Amniotic stem cell (primary cell): ENCODE measurements at places on chromosomes 2 and 18.

DNA sequence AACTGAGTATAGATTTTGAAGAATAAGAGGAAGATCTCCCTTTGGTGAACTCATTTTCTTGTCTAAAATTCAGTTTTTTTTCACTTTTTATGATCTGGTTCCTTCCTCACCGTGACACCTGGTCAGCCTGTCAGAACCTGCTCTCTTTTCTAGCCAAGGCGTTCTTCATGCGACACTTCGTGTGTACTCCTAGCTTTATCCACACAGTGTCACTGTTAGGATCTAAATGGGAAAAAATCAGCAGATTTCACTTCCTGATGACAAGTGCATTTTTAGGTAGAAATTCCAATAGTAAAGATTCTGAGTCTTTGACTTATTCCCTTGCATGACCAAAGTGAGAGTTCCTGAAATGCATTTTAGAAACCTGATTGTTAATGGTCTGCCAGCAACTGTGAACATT lies 89.8 kb downstream of the KLHL14 start:
- no peak for DNase-seq

DNA sequence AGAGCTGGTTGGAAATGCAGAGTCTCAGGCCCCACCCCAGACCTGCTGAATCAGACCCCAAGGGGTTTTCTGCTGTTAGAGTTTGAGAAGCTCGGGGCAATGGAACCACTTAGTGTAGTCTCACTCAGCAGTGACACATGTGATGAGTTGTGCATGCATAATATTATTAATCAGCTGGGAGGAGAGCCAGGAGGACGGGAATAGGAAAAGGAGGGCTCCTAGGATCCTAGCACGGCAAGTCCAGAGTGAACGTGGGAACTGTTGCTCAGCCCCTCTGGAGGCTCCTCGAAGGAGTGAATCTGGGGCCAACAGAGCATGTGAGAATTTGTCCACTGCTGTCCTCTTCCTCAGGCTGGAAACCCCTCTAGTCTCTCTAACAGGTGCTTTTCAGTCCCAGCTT lies 87.1 kb downstream of the HS1BP3 start:
- DNase-seq = no peak

- DNase-seq = no peak
Measured at GRCh38 chr2:138906549-138906948, 126.4 kb upstream of the NXPH2 start.

DNA sequence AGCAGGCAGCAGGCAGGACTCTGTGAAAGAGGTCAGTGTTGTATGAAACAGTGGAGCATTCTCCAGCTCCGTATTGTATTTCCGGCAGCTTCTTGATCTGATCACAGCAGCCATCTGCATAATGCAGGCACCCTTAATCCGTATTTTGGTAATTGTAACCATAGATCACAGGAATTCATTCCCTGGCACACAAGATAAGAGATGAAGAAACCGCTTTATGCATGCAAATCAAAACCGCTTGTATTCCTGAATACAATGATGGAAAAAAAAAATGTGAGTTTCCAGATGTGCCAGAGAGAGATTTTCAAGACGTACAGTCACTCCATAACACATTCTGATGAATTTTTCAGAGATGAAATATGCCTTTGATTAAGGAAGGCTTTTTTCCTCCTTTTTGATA lies 221.3 kb downstream of the ACKR3 start:
- no peak for DNase-seq

GRCh38 chr2:14231391-14231898 lies 401.1 kb upstream of the LRATD1 start:
- no peak for DNase-seq

- no peak for DNase-seq
Measured at GRCh38 chr2:148876595-148877402, 1.8 kb downstream of the KIF5C start.

DNA sequence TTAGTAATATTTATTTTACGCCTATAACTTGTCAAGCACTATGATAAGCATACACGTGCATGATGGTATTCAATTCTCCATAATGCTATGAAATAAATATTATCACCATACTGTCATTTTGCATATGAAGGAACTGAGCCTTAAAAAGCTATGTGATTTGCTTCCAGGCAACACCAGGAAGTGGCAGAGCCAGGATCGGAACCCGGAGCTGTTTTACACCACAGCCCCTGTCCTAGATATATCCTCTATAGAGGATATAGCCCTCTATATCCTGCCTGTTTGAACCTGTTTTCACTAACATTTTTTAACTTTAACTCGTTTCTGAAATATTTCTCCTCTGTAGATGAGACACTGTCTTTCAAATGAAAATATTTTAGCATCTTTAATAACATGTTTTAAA lies 690.0 kb downstream of the SATB2 start:
- DNase-seq = no peak

DNA sequence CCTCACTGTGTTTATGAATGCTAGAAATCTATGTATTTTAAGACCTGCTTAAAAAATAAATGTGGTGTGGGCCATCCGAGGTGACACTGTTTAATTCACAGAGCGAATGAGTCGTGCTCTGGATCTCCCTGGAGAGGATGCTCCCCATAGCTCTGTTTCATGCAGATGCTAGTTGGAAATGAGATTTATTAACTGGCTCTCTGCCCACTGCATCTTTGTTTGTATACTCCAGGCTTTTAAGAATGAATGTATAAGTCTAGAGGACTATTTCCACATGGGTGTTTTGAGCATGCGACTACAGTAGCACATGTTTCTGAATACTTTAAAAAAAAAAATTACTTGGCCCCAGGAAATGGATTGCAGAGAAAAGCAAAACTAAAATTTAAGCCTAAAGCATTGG lies 3.9 kb downstream of the MAPRE2 start:
- no peak for DNase-seq

- no peak for DNase-seq
Measured at GRCh38 chr18:27964811-27965210, 212.1 kb downstream of the CDH2 start.

- peak; percentile 37 for DNase-seq
Measured at GRCh38 chr2:159797543-159798375, at the start of gene CD302. TSS of gene CD302 (minus strand) at chr2:159798208. CDS start at chr2:159798198, 10 bp downstream.

DNA sequence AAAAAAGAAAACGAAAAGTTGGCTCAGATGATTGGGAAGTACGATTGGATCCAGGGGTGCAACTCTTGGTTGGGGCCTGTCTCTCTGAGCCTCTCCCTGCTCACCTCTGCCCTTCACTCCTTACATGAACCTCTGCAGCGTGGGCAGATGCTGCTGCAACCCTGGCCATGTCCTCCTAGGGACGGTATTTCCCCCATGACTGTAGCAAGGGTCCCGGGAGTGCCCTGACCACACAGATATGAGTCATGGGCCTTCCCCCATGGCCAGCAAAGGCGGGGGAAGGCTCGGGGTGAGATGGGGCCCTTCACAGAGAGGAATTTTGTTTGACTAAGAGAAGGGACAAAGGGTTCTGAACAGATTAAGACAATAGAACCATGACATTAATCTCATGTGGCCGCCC lies 129.0 kb downstream of the NCK2 start:
- DNase-seq = no peak

DNA sequence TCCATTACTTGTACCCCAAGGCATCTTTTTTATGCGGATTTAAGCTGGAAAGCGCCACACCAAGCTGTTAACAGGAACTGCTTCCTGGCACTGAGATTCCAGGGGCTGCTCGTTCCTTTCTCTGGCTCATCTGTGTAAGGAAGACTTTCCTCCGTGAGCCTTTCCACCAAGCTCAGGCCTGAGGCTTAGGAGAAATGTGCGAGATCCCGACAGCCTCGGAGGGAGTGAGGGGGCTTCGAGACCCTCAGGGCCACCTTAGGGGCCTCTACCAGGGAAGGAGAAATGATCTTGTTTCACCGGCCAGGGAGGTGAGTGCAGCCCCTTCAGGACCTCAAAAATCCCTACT lies 17.1 kb downstream of the B3GNT7 start:
- DNase-seq = no peak

DNA sequence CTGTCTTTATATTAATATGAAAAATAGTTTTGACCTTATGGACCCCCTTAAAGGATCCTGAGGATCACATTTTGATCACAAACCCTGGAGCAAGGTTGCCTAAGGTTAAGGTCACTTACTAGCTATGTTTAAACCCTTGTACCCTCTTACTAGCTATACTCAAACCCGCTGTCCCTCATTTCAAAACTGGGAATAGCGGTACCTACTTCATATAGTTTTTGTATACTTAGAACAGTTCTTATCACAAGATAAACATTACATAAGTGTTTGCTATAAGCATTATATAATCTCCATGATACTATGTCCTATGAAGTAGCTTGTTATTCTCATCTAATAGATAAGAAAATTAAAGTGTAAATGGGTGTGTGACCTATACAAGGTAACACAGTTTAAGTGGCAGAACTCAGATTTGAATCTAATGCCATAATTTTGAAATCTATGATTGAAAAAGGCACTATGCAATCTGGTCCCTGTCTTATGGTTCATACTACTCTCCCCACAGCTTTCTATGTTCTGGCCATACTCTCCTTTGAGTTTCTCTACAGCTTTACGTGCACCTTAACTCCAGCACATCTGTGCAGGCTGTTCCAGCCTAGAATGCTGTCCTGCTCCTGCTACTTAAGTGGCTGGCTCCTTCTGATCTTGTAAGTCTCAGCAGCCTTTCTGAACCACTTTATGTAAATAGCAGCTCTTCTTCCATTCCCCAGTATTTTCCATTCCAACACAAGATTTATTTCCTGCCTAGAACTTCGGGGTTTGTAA lies 30.4 kb downstream of the HYCC2 start:
- no peak for DNase-seq

GRCh38 chr2:26325851-26326250 lies 20.1 kb upstream of the SELENOI start:
- DNase-seq = no peak

DNA sequence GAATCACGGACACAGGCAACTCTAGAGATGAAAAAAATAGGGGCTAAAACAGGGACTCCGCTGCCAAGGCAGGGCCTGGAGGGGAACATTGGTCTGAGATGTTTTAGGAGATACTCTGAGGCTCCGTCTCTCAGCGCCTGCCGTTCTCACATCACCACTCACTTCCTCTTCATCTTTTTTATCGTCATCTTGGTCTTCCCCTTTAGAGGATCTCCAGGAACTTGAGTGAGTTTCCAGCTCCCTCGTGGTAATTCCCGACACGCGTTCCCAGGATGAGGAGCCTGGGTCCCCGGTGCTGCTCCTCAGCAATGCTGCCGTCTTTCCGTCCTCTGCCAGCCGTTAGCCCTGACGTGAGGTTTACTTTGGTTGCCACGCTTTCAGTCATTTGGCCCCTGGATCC lies 16.1 kb downstream of the MLPH start:
- no peak for DNase-seq

GRCh38 chr2:202031246-202031951 lies 2.3 kb upstream of the FZD7 start:
- DNase-seq = no peak

DNA sequence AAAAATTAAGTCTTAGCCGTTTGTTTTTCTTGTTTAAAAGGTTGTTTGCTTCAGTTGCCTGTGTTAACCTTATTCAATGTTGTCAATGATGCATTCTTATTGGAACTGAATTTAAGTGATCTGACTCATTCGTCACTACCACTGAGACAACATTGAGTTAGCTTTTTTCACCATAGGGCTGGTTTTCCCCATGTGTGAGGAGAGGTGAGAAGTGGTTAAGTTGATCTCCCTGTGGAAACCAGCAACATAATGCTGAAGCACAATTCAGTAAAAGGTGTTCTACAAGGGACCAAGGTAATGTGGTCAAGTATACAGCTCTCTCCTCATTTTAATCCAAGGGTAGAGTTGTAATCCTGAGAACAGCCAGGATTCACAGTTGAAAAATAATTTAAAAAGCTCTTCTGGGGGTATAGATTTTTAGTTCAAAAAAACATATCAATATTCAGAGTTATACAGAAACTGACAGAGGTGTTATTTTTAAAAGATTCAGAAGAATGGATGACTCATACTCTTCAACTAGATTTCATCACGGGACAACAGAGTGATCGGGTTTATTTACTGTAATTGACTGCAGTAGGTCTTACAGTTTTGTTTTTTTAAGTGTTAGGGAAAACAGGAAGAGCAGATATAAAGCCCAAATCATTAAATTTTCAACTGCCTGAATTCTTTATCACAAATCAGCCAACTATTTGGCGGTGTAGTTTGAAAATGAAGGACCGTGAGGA lies 12.6 kb downstream of the NOP58 start:
- no peak for DNase-seq

DNA sequence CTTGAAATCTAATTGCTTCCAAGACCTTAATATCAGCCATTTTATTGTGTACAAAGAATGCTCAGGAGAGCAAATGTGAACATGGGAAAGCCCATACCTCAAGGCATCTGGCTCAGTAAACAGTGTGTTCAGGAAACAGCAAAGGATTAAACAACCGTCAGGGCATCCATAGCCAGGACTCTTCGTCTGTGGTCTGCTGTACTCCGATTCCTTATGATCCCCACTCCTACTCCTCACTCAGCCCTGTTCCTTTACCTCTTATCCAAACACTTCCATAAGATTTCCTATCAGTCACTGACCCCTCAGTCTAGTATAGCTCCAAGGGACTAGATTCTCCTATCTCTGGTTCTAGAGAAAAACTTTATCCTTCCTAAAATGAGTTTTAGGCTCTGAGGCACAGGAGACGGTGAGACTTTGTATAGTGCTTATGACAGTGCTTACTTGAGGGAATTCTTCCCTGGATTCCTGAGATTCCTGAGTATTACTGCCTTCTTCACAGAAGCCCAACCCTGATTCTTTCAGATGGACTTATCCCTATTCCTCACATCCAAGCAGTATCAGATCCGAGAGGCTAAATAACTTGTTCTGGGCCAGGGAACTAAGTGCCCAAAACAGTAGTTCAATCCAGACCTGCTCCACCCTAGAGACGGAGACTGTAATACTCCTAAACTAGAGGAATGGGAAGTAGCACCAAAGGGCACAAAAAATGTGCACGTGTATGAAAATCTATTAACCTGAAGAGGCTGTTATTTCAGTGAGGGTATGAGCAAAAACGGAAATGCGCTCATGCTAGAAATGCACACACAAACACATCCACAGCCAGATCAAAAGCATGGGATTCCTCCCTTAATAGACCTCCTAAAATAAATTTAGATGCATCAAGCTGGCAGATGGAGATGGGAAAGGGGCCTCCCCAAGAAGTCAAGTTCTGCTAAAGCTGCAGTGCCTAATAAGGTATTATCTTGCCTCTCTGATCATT lies 42.1 kb upstream of the SIGLEC15 start:
- peak; percentile 5 for DNase-seq

- no peak for DNase-seq
Measured at GRCh38 chr2:191979221-191979730, 132.4 kb upstream of the CAVIN2 start.

- no peak for DNase-seq
Measured at GRCh38 chr2:26691161-26691560, 1.4 kb upstream of the KCNK3 start.
